ENCODE measurements at places on chromosomes 13 and 19.

DNA sequence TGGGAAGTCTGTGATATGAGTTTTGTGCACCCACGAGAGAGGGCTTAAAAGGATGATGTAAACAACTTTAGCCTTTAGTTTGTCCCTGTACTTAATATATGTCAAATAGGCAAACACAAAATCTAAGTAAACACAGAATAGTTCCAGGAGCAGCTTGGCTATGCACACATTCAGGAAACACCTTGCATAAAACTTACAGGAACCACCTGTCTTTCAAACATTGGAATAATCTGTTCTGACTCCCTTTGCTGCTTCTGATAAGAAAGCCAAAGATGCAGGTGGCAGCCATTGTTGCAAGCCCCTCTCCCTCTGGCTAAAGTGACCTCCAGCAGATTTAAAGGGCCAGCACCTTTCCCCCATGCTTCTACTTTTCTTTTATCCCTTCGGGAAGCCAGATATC is 4.7 kb downstream of the EEF1AKMT1 start:
- DNase-seq = no peak

- no peak for DNase-seq
Observed at GRCh38 chr13:111039735-111040134, 75.4 kb upstream of the ARHGEF7 start.

GRCh38 chr19:37997911-37998344 is 90.9 kb downstream of the SIPA1L3 start:
- no peak for DNase-seq

GRCh38 chr19:55640577-55641425 is at the start of gene ZNF580:
TSS of gene ZNF580 (plus strand) at chr19:55641002. CDS start at chr19:55642509, 1,507 bp downstream.
- DNase-seq = no peak

DNA sequence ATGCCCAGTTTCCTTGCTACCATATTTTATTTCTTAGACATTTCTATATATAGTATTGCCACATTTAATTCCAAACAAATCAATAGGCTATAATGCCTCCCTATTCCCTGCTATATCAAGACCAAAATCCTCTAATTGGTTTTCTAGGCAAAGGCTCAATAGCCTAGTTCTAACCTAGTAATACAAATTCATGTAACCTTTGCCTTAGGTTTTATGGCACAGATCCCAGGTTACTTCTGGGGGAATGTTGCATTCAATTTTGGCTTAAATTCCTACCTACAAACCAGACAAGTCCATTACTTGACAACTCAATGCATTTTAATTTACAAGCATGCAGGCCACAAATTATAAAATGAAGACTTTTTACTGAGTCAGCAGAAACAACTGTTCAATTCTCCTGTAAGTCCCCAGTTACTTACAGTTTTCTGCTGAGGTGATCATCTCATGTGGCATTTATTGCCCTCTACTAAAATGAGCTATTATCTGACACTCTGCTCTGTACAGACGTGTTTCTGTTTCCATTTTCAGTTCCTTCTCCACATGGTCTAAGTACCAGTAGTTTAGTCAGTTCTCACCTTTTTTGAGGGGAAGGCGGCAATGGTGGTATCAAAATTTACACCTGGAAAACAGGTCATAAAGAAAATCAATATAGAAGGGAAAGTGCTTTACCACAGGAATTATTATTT is 11.7 kb downstream of the KCNRG start:
- DNase-seq = no peak

- DNase-seq = no peak
Observed at GRCh38 chr13:26051657-26052311, at the start of gene SHISA2. TSS of gene SHISA2 (minus strand) at chr13:26052016. CDS start at chr13:26050975, 1,041 bp downstream.

- no peak for DNase-seq
Observed at GRCh38 chr13:40318366-40318765, 348.1 kb downstream of the FOXO1 start.

All from T-helper 1 cell (primary cell).